ENCODE measurements at places on chromosomes 2 and 18.

DNA sequence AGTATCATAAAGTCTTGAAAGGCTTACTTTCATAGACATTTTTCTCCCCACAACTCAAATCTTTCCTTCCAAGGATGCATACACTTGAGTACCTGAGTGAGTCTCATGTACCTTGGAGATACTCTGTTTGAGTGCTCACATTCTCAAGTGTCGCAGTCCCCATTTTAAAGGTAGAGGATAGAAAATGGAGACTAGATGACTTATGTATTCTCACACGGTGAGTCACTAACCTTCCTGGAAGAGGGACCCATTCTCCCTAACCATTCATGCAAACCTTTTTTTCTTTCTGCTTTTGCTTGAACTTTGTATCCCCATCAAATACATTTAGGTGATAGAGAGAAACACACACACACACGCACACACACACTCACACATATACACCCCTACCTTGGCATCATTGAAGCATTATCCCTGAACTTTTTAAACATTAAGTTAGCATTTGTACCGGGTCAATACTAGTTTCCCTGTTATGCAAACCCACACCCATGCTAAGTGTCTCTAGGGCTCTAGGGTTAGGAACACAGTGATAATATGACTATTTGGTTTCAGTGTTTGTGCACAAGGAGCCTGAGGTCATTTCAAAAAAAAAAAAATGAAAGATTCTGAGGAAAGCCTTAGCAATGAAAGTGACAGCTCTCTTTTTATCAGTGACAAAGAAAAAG is 236.2 kb downstream of the IKZF2 start:
- DNase-seq = no peak

DNA sequence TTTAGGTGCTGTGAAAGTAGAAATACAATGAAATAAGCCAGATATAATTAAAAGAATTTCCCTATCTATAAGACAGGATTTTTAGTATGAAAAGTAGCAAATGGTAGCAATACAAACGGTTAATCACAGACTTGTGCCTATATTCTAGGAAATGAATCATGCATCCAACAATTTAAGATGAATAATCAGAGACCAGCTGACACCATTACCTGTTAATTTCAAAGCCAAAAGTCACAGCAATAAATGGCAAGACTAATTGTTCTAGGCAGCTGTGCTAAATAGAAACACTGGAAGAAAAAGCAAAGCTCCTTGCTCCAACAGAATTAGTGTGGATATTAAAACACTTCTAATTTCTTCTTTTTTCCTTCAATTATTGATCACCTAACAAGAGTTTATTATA is 35.1 kb upstream of the MPP4 start:
- no peak for DNase-seq

GRCh38 chr2:196409376-196409775 is 230.1 kb upstream of the CCDC150 start:
- DNase-seq = no peak

- no peak for DNase-seq
Measured at GRCh38 chr2:215787565-215788178, 225.7 kb downstream of the MREG start.

DNA sequence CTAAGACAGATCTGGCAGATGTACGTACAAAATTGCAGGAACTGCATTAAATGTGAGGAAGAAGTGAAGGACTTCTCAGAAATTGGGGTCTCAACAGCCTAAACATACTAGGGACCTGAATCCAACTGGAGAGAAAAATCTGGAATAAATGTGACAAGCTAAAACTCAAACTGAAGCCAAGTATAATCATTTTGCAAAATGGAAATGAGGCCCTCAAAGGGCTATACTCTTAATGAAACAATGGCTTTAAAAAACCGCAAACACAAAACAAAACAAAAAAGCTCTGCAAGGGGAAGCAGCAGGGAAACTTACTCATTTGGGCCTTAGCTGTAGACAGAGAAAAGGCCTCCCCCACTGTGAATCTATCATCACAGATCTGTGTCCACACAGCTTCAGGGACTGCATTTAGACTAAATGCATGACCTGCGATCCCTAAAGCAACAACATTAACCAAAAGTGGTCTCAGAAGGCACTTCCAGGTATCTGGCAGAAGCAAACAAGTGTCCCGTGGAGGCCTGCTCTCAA is 63.2 kb downstream of the CCBE1 start:
- DNase-seq = no peak

- no peak for DNase-seq
Measured at GRCh38 chr2:133097666-133098065, 427.7 kb upstream of the LYPD1 start.

DNA sequence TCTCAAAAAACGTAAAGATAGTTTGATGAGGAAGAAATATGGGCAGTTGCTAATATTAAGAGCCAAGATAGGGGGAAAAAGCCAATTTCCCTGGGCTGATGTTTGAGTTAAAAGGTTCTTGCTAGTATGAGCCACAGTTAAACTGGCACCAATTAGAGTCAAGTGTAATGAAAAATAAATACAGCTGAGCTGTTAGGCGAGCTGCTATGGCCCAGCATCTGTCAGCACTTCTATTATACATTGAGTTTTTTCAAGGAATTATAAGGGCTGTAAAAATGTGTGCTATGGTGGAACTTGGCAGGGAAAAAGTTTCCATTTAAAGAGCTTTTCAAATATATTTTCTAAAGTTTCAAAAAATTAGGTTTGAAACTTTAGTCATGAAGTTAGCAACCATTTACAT is 279.6 kb downstream of the CYRIA start:
- DNase-seq = no peak

DNA sequence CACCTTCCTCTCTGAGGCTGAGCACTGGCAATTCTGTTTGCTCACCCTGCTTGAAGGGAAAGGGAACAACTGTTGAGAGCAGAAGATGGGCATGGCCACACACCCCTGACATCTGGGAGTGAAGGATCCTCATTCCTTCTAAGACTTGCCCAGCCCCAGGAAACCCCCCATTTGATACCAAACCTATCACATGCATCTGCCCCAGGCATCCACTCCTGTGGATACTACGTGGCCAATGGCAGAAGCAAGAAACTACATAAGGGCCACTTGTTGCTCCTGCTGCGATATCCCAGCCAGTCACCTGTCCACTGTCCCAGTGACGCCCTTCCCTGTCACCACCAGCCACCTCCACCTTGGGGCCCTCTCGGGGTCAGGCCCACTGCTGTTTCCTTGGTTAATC is 185.2 kb downstream of the SMAD2 start:
- no peak for DNase-seq

- no peak for DNase-seq
Measured at GRCh38 chr18:10784596-10785202, 258.9 kb downstream of the NAPG start.

GRCh38 chr2:172830482-172830881 is 94.8 kb downstream of the RAPGEF4 start:
- DNase-seq = no peak

DNA sequence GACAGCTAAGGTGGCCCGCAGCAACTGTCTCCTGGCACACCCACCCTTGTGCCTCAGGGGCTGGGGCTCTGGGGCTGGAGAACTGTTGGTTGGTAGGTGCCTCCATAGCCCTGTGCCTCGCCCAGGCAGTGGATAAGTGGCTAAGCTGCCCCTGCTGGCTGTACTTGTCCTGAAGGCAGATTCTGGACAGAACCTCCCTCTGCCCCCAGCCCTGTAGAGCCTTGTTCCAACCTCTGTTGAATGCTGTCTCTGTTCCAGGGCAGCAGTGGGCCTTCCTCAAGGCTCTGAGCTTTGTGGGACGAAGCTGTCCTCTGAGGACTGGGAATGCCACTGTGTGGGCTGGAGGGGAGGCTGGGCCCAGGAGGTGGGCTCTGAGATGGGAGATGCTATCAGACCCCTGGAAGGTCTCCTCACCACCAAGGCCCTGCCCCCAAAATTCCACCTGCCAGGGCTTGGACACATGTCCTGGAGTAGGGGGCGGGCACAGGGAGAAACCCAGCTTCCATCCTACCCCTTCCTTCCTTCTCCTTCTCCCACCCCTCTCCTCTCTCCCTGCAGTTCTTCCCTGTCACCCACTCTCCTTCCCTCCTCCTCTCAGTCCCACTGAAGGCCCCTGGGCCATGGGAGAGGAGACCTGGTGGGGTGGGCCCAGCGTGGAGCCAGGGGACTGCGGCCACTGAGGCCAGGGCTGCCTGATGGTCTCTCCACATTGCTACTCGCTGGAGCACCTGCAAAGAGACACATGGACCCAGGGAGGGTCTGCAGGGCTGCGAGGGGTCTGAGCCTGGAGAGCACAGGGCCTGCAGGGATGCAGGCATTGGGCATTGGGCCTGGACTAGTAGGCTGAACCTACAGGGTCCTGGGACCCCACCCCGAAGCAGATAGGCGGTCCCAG is 1.7 kb upstream of the PDCD1 start:
- DNase-seq = no peak

- DNase-seq = no peak
Measured at GRCh38 chr2:101012054-101012705, 10.1 kb downstream of the RPL31 start.

- DNase-seq = no peak
Measured at GRCh38 chr18:48592540-48593171, 53.8 kb downstream of the CTIF start.

- no peak for DNase-seq
Measured at GRCh38 chr18:77084688-77085035, 47.9 kb downstream of the MBP start.

- DNase-seq = no peak
Measured at GRCh38 chr2:84187258-84187657, 271.8 kb downstream of the SUCLG1 start.

DNA sequence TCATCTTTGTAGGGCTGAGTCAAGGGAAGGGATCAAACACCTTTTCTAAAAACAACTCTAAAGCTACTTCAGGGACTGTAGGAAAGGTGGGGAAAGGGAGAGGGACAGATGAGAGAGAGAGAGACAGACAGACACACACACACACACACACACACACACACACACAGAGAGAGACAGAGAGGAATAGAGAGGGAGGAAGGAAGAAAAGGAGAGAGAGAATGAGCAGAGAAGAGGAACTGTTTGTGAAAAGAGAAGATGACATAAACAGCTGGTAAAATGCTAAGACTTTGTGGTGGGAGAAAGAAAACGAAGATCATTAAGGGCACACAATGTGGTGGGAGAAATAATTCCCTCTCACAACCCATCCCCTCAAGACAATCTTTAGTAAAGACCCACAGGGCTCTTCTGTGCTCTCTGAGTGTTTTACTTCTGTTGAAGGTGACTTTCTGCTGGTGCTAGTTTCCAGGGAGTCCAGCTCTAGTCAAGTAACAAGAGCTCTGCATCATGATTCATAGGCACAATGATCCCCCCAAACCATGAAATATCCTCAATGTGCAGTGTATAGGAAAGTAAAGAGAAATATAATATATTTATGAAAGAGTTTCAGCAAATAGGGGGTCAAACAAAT is 77.2 kb upstream of the STK17B start:
- no peak for DNase-seq

DNA sequence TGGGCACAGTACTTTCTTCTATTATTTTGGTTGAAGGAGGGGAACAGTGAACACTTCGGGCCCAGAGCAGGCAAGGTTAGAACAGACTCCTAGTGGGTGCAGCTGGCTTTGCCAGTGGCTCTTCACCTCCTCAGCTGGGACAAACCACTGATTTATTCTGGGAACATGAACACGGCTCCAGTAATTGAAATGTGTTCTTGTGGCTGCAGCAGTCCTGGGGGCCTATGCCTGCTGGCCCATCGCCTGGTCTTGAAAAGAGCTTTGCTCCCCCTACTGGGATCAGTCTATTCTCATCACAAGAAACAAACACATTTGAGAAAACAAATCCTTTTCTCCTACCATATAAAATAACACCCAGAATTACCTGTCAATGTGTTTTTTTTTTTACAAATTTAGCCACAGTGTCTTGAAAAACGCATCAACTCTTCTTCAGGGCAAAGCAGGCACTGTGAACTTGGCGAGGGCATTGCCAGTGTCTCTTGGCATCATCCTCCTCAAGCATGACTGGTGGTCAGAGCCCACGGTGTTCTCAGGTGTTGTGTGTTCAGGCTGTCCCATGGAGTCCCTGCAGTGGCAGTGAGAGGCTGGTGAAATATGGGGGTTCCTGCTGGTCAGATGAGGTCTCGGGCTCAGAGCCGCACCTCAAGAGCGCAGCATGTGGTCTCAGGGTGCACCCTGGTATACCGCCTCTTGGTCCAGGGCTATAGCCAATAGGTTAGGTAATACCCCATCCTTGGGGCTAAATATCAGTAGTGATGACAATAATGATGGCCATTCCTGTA is 51.3 kb downstream of the RNF144A start:
- DNase-seq = no peak

DNA sequence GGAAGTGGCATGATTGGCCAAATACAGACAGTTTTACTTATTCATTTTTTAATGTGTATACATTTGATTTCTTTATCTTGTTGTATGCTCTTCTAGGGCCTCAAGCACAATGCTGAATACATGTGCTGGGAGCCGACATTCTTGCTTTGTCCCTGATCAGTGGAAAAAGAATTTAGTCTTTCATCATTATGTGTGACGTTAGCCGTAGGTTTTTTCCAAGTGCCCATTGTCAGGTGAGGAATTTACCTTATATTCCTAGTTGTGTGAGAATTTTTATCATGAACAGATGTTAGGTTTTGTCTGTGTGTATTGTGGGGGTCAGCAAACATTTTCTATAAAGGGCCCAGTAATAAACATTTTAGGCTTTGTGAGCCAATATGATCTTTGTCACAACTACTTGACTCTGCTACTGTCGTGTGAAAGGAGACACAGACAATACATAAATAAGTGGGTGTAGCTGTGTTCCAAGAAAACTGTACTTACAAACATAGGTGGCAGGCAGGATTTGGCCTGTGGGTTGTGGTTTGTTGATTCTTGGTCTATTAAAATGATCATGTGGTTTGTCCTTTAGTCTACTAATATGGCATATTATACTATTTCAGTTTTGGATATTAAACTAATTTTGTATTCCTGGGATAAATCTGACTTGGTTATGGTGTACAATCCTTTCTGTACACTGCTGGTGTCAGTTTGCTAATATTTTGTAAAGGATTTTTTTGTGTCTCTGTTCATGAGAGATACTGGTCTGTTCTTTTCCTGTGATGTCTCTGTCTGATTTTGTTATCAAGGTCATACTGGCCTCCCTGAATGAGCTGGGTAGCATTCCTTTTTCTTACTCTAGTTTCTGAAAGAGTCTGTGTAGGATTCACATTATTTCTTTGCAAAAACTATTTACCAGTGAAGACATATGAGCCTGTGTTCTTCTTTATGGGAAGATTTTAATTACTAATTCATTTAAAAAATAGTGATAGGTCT is 132.2 kb upstream of the SMAD7 start:
- no peak for DNase-seq

DNA sequence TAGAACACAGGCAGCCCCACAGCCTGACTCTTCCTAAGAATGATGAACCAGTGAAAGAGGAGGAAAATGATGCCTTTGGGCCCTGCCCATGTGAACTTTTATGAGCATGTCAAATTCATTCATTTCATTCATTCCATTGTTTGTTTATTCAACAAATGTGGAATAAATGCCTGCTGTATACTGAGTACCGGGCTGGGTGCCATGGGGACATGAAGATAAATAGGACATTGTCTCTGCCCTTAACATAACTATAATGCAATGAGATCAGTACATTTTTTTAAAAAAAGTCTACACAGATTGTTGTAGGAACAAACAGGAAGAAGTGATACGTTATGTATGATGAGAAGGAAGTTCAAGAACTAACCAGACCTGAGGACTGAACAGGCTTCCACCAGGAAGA is 14.7 kb downstream of the MREG start:
- no peak for DNase-seq

GRCh38 chr2:190993292-190993643 is 20.7 kb downstream of the STAT1 start:
- no peak for DNase-seq

- DNase-seq = no peak
Measured at GRCh38 chr2:7279421-7279949, 362.3 kb downstream of the RNF144A start.

GRCh38 chr2:174778085-174778981 is 14.1 kb upstream of the CHRNA1 start:
- DNase-seq = no peak

- DNase-seq = no peak
Measured at GRCh38 chr2:96789245-96789617, 26.8 kb upstream of the CNNM3 start.

Measured in renal pelvis (tissue), 12 donors.